Activated CD4-positive, alpha-beta T cell treated with anti-CD3 and anti-CD28 coated beads, Interleukin-2, amount 50 U/mL, for 4 hours (primary cell): ENCODE measurements at places on chromosomes 7 and 10.

- DNase-seq = no peak
These were observed 132.8 kb downstream of the PTPN20 start for GRCh38 chr10:47043928-47044538.

- no peak for DNase-seq
These were observed 89.1 kb upstream of the NANOS1 start for GRCh38 chr10:118940386-118940785.

GRCh38 chr10:125201108-125201524 is 40.8 kb upstream of the CTBP2 start:
- DNase-seq = no peak

DNA sequence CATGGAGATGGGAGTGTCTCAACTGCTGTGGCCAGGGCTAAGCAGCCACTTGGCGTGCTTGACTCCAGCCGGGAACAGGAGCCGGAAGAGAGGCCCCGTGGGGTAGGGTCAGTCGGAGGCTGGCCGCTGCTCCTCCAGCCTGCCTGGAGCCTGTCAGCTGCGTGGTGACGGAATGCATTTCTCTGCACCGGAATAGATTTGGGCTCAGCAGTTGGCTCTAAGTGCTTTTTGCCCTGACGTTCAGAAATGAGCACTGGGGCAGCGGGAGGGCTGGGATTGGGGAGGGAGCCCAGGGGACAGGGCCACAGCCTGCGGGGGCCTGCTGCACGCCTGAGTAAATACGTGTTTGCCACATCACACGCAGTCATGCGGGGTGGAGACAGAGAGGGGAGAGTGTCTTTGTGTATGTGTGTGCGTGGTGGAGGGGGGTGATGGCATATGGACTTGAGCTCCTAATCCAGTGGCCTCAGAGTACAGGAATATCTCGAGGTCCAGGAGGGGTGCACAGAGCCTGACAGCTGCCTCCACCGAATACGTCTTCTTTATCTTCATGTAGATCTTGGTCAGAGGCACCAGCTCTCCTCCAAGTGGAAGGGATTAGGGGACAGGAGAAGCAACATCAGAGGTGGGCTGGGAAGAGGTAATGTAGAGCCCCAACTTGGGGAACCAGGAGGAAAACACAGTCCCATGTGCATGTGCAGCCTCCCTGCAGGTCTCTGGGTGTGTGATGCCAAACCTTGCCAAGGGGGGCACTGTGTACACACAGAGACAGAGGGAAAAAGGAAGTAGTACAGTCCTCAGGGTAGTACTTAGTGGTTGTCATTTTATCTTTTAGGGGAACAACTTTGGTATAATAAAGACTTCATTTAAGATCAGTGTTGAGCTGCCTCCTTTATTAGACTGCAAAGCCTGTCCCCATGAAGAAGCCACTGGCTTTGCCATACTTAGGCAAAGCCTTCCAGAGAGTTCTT is 151.4 kb downstream of the CDH23 start:
- no peak for DNase-seq

GRCh38 chr10:96299383-96299782 is 4.9 kb upstream of the DNTT start:
- DNase-seq = no peak

- no peak for DNase-seq
These were observed 292.5 kb upstream of the NRP1 start for GRCh38 chr10:33626798-33627466.

DNA sequence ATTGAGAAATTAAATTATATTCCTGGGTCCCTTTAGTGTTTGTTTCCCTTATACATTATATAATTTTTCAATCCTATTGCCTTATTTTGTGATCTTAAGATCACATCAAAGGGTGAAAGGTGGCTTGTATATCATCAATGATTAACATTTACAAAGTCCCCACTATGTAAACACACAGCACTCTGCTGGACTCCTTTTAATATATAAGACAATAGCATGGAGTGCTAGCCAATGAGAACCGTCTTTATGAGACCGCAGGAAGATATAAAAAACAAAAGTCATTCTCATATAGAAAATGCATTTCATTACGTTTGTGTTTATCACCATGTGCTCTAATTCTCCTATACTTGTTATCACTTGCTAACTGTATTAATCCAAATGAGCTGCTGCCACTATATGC is 108.5 kb downstream of the HOXA1 start:
- no peak for DNase-seq

- no peak for DNase-seq
These were observed 40.2 kb downstream of the SEMA3E start for GRCh38 chr7:83608716-83609115.

- no peak for DNase-seq
These were observed 212.3 kb downstream of the MTERF1 start for GRCh38 chr7:91668217-91668616.

- DNase-seq = no peak
These were observed 184.2 kb downstream of the EMX2 start for GRCh38 chr10:117726596-117727295.

DNA sequence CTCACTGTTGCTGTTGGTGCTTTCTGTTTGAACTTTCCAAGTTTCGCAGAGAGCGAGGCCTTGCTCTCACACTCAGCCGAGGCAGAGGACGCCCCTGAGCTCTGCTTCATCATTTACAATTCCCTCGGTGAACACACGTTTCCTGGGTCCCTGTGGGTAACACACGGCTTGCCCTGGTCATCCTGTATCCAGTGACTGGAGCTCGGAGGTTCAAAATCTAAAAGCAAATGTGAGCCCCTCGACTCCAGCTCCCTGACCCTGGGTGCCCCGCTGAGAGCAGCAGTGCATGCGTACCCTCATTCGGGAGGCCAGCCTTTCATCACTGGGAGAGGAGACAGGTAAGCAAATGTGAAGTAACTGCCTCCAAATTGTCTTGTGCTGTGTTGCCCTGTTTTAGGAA is 5.8 kb downstream of the CNPY1 start:
- no peak for DNase-seq

DNA sequence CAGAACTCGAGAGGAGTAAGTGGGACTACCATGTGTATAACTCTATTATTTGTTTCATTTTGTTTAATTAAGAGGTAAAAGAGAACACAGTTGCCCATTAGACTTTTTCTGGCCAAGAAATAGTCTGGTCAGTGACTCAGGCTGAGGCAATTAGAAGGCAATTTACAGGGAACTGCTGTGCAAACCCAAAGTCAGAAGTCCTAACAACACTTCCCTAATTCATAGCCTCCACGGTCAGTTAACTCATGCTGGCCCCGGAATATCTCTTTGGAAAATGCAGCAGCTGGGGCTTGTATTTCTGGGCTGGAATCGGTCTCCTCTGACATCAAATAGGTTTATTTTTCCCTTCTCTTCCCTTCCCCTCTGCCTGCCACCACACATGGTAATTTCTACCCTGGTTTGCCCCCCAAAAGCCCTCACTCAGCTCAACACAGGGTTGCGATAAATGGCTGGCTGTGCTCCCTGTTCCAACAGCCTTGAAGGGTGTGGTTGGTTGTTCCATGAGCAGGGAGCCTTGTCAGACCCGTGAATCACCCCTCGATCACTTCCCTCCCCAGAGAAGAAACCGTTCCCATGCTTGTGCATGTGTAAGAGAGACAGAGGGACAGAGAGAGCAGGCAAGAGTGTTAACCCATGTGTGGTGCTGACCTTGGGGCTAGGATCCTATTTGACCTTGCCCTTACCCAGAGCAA is 5.3 kb downstream of the SH3PXD2A start:
- no peak for DNase-seq

- DNase-seq = no peak
These were observed 10.3 kb upstream of the GLI3 start for GRCh38 chr7:42247301-42247700.

DNA sequence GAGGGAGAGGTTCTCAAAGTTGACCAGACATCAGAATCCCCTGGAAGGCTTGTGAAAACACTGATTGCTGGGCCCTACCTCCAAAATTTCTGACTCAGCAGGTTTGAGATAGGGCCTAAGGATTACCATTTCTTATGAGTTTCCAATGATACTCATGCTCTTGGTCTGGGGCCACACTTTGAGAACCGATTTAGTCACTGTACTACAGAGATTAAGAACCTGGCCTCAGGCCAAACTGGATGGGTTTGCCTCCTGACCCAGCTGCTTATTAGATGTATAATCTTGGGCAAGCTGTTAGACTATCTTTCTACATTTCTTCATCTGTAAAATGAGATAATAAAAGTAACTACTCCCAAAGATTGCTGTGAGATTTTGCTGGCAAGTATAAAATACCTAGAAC is 77.1 kb upstream of the SCIN start:
- DNase-seq = no peak

DNA sequence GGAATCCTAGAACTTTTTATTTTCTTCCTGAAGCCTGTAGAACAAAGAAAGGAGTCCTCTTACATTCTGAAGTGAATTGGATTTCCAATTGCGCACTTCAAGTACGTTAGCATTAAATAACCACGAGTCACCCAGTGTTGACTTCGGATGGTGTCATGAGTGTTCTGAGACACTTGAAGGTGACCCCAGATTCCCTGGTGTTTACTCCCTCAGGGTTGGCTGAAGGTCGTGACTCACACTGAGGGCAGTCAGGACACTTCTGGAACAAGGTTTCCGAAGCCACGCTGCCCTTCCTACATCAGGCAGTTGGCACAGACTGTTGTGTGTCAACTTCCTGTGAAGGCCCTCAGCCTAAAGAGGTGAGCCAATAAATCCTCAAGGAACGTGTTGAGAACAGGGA is 186.6 kb upstream of the CELF2 start:
- DNase-seq = no peak

DNA sequence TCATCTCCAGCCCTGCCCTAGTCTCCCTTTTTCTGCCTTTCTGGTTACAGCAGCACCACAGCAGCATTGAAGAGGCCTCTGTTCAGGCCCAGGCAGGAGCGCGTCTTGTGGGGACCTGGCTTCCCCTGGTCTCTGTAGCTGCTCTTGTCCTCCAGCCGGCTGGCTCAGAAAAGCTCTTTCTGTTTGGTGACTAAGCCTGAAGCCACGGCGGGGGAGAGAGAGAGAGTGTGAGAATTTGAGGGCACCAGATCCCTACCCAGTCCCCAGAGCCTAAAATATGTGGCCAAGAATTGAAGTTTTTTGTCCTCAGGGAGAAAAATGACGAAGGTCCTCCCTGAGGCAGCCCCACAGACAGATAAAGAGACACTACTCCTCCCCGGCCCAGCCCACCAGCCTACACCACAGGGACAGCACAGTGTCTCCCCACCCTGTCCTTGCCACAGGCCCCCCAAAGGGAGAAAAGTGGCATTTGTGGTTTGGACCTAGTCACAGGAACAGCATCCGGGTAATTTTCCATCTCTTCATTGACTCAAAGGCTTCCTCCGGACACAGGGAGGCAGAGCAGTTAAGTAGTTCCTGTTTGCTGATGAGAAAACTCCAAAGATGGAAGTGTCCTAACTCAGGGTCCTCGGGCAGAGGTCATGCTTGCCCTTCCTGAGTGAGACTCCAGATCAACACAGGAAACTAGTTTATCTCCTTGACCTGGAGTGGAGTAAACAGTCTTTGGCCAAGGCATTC is 13.3 kb upstream of the FAM180A start:
- DNase-seq = no peak

- DNase-seq = no peak
These were observed 103.2 kb downstream of the MAD1L1 start for GRCh38 chr7:2129323-2130095.

DNA sequence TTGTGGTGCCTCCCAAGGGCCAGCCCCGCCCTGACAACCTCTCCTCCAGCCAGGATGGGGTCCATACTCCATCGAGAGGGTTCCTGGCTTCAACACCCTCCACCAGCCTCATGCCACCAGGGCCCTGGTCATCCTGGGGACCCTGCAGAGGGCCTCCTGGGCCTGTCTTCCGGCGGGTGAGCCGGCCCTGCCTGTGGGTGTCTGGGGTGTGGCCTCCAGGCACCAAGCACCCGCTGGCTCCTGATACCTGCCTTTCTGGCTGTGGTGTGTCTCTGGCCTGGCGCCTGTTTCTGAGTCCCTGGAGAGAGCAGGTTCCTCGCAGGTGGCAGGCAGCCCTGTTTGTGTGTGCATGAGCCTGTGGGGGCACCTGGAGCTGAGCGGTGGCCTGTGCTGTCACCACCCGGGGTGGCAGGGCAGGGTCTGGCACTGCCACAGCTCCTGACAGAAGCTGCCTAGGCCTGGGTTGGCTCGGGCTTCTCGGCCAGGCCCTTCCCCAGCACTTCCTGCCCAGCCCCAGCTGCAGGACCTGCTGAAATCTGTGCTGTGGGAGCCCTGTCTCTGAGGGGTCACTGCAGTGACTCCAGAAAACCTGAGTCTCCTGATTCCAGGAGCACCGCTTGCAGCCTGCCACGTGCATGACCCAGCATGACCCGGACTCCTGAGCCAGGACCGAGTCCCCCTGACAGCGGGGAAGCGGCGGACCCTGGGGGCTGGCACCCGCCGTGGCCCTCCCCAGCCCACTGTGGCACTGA is 18.4 kb downstream of the ADAM8 start:
- no peak for DNase-seq

DNA sequence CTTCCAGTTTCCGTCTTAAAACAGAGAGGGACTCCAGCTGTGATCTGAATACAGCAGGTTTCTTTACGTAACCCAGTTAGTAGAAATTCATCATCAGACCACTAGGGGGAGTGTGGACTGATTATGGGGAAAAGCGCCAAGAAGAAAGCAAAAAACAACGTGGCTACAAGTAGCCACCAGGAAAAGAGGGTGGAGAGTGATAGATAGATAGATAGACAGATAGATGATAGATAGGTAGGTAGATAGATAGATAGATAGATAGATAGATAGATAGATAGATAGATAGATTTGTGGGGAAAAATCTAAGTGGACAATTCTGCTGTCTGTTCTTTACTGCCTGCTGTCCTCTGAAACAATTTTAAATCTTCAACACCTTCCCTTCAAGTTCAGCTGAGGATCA is 12.7 kb upstream of the AKR1B10 start:
- DNase-seq = no peak

GRCh38 chr7:7653593-7654187 is 13.1 kb downstream of the UMAD1 start:
- DNase-seq = no peak

DNA sequence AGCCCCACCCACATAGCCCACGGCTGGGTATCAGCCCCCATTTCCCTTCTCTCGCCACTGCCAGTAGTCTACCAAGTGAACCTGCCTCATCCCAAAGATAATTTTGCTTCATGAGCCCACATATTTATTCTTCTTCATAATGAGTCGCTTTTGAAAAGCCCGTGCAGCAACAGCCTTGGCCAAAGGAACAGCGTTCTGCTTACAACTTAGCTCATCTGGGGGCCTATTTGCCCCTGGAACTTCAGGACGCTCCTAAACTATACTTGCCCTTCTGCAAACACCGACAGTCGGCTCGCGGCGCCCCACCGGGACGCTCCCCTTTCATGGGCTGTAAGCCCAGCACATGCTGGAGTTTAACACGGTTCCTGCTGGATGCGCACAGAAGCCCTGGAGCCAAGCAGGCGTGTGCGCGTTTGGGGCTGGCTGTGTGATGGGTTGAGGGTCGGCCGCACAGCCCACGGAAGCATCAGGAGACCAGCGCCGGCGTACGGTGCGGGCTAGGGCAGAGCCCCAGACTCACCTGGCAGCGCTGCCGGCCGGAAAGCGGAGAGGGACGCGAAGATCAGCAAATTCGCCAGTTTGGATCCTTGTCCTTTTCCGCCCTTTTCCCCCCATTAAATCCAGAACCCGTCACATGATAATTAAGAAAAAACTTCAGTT is 370 bp downstream of the TMEM60 start:
- no peak for DNase-seq
